ENCODE measurements at places on chromosomes 3 and 15.

DNA sequence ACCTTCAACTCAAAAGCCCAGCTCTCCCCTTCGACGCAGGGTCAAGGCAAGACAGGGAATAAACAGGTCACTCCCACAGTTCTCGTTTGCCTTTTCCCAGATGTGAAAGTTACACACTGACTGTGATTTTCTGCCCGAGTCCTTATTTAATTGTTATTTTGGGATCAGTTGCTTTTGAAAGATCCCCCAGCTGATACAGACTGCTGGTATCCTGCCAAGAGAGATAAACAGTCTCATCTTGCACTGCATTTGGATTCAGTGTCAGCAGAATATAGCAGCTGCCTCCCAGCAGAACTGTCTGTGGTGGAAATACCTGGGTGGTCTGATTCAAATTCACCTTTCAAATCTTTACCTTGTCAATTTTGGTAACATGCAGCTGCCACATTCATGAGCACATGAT is 56.0 kb upstream of the FAM3D start:
- no peak for DNase-seq

- DNase-seq = no peak
These were observed 10.8 kb upstream of the CCDC174 start for GRCh38 chr3:14640734-14641133.

- DNase-seq = no peak
These were observed 19.1 kb downstream of the ZDHHC19 start for GRCh38 chr3:196192036-196192523.

DNA sequence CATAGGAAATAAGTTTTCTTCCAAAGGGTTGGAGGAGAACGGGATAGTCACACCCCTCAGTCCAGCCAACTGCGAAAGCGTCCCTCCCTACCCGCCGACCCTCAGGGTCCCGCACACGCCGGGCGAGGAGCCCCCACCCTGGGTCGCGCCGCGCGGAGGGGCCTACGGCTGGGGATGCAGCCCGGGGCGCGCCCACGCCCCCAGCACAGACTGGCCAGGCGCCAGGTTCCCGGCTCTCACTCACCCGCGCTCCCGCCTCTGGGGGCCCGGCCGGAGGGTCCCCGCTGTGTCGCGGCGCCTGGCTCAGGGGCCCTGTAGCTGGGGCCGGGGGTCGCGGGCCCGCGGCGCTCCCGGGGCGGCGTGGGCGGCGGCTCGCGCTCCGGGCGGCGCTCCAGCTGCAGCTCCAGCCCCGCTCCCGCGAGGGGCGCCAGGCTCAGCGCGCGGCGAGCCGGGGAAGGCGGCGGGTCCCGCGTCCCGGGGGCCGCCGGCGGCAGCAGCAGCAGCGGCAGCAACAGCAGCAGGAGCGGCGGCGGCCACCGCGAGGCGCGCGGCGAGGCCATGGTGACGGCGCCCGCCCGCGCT is 375 bp downstream of the HEG1 start:
- peak; percentile 47 for DNase-seq

DNA sequence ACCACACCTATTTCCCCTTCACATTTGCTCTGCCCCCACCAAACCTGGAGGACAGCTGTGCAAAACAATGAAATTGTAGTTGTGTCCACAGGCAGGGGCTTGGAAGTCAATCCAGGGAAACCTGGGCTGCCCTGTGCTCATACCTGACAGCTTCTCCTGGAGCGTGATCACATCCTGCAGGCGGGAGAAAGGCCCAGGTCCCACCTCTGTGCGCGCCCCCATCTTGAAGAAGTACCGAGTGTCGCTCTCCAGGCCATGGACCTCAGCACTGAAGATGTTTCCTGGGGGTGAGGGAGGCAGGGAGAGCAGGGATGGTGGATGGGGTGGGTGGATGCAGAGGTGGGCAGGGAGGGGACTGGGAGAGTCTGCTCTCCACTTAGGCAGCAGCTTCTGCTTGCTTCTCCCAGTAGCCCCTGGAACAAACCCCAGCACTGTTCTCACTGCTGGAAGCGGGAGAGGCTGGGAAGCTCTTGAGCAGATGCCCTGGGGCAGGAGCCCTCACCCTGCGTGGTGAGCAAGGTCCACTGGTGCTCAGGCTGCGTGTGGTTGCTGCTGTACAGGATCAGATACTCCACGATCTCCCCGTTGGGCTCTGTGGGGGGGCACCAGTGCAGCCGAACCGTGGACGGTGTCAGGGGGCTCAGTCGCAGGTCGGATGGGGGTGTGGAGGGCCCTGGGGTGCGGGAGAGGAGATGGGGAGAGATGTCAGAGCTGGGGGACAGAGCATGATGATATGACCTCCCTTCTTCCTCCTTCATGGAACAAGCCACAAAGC is 10.7 kb upstream of the IGDCC3 start:
- DNase-seq = no peak

- peak; percentile 49 for DNase-seq
These were observed 34.3 kb downstream of the ZBTB38 start for GRCh38 chr3:141402476-141403171.

GRCh38 chr3:127260826-127261555 is 26.9 kb downstream of the PRR20G start:
- DNase-seq = no peak

DNA sequence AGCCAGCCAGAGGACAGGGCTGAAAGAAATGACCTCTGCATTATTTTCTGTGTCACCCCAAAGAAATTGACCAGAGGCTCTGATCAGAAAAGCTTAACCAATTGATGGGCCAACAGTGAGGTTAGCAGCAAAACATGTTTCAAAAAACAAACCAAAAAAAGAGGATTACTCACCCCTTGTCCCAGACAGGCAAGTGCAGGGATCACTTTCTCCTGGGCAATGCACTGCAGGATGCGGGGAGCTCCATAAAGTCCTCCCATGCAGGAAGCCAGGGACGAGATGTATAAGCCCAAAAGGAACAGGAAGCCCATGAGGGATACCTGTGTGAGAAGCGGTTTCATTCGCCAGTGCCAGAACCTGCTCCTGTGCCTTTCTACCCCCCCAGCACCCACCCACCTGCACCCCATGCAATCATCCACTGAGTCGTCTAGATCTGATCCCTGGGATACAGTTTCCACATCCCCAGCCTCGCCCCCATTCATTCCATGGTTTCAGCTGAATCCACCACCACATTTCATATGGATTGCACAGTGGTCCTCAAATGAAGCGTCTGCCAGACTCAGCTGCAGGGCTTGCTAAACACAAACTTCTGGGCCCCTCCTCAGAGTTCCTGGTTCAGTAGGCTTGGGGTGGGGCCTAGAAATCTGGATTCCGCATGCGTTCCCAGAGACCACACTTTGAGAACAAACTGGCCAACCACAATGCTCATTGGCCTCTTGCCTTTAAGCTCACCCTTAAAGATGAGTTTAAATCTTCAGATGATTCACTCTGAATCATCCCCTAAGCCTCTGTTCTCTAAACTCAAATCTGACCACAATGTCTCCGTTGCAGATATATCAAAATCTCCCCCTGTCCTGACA is 54.4 kb upstream of the HEG1 start:
- no peak for DNase-seq

GRCh38 chr3:159624616-159625015 is 364.0 kb upstream of the IL12A start:
- DNase-seq = no peak

DNA sequence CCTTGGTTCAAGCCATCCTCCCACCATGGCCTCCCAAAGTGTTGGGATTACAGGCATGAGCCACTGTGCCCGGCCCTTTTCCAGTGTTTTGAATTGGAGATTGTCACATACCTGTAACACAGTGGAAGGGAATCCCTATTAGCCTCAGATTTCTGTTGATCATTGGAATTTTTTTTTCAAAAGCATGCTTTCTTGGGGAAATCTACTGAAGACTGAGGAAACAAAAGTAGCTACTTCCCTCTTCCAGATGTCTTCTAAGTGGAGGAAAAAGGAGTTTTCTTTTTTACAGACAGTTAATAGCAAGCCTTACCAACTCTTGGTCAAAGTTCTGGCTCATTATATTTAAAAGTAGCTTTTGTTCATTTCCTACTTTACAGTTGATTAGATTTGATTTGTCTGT is 33.7 kb downstream of the CHD2 start:
- DNase-seq = no peak

DNA sequence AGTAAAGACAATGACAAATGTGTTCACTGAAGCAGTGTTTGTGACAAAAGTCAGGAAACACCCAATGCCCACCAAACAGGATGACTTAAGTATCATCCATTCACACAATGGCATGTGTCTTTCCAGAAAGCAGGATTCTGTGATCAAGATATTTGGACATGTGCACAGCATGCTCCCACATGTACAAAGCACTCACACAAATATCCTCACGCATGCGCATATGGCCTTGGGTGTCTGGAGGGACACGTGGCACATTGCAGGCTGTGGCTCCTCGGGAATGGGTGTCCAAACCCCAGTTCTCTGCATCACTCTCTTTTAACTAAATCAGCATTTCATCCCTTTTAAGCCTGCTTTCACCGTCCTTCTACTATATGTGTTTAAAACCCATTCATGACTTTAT is 130.5 kb downstream of the KLF13 start:
- DNase-seq = no peak

DNA sequence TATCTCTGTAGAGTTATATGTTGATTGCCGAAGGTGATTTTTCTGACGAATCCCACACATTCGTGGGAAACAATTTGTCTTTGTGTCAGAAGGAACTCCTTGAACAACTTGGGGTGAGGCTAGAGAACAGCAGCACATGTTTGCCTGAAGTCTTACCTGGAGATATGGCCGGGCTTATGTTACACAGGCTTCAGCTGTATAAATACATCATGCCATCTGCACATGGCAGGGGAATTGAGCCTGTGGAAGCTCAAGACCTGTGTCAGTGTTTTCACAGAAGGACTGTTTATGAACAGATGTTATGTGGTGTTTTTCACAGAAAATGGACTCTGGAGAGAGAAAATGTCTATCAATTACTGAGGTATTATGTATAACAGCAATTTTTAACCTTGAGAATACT is 203.6 kb upstream of the MDFIC2 start:
- DNase-seq = no peak

- DNase-seq = no peak
These were observed 443.3 kb upstream of the TPRG1 start for GRCh38 chr3:188728371-188728896.

GRCh38 chr3:108420926-108421325 is 89.5 kb downstream of the MYH15 start:
- DNase-seq = no peak

DNA sequence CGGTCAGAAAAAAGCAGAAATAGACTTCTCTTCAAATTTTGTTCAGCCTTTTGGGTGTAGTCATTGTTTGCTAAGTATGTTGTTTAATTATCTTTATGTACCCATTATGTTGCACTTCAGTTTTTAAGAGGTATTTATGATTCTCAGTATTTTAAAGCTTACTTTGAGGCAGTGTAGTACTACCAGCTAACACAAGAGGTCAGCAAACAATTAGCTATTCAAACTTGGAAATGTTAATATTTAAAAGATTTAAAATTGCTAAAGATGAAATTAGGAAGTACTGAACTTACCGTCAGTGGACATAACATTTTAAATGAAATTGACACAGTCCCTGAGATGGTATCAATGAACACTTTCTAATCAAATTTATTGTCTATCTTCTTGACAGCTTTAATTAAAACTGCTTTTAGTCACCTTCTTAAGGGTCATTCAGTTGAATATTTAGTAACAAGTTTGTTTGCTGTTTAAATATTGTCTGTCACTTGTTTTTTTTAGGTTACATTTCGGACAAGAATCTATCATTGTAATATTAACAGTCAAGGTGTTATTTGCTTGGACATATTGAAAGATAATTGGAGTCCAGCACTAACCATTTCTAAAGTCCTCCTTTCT is 28.1 kb downstream of the NKIRAS1 start:
- DNase-seq = no peak

DNA sequence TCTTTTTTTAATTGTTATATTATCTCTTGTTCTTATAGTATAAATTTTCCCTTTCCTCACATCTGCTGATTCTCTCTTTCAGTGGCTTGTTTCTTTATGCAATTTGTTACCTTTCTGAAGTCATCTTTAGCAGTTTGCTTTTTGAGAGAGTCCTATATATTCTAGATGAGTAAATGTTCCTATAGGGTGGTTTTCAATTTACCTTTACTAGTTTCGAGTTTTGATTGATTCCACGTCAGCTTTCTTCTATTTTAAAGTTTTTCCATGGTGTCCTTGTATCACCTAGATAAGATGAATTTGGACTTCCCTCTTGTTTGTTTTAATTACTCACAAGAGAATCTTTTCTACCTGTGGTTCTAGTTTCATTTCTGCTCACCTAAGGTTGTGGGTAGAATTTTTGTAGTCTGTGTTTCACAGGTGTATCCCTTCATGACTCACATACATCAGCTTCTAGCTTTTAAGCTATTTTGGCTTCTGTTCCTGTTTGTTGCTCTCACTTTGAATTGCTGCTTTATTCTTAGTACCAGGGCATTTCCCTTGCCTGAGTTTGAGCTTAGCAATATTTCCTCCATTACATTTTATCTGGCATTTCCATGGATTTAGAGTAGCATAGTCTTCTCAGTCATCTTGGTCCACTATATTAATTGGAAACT is 6.4 kb downstream of the TEX9 start:
- DNase-seq = no peak

- no peak for DNase-seq
These were observed 69.0 kb downstream of the SLMAP start for GRCh38 chr3:57825116-57825515.

GRCh38 chr15:88950600-88951160 is 37.5 kb upstream of the MFGE8 start:
- DNase-seq = no peak

DNA sequence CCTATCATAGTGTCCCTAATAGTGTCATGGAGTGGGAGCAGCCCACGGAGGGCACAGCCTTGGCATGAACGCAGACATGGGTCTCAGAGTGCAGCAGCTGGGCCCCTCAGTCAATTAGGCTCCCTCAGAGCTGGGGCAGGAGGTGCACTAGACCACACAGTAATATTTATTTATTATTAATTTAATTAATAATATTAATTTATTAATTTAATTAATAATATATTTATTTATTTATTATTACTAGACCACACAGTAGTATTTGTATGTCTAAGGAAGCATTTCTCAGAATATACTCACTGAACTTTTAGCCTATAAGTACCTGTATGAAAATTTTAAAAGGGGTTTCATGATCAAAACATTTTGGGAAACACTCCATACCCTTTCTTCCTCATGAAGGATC is 5.3 kb downstream of the CCR5AS start:
- no peak for DNase-seq

GRCh38 chr3:123244128-123244527 is 42.4 kb downstream of the SEC22A start:
- no peak for DNase-seq

DNA sequence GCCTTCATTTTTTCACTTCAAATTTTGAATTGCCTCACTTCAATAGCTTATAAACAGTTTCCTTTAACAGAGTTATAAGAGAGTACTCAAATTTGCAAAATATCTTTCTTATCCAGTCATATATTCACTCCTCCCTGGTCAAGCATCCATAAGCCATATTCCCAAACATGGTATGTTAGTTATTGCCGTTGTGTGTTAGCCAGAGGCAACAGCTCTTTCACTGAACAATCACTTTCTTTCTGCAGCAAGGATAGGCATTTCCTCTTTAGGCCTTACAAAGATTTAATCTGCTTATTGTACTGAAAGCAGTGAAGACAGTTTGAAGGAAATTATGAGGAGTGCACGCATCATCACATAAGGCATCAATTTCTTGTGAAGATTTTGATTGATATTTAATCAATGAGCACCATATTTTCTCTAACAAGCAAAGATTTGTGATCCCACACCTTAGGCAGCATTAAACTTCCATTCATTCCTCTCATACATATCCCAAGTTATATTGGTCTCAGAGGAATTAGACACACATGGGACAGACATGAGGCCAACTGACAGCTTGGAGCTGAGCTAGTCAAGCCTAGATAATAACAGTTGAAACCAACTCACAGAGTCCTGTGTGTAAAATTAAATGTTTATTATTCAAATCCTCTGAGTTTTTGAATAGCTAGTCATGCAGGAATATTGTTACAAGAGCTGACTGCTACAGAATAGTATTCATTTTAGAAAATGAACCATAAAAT is 80.0 kb upstream of the EPHA6 start:
- no peak for DNase-seq
